Tongue (tissue), 3 donors: ENCODE measurements at places on chromosomes 7 and 10. TPM values are rescaled to one million over a fixed set of nuclear protein-coding genes. Genes with fewer than 3 reads are reported as not detected.

Gene EVX1
- not detected for total RNA-seq

Gene CEP41
- 28.3 TPM for total RNA-seq

Gene ANKRD1
- 123 TPM for total RNA-seq

Gene ADAM8
- total RNA-seq = 6.7 TPM

Gene TMEM176B
- 27.5 TPM for total RNA-seq

Gene LIPN
- not detected for total RNA-seq

Gene VAX1
- total RNA-seq = not detected

Gene NEBL
- 26.2 TPM for total RNA-seq

Gene AKR1B15
- 0.31 TPM for total RNA-seq

Gene WDR37
- 14.6 TPM for total RNA-seq

Gene TAS2R41
- total RNA-seq = 0.31 TPM

Gene FAM221A
- total RNA-seq = 2.7 TPM

Gene FRMD4A
- total RNA-seq = 29.5 TPM

Gene STEAP2
- 15.5 TPM for total RNA-seq

Gene SEMA4G
- total RNA-seq = 1.7 TPM
